A673 (cell line): ENCODE measurements at places on chromosomes 6 and 20. TPM values are rescaled to one million over a fixed set of nuclear protein-coding genes. Genes with fewer than 3 reads are reported as not detected.

- H3K36me3 ChIP-seq, result no peaks in the 10 kb centered on the region
- H3K4me3 ChIP-seq, result no peak overlapping the region
- H3K27me3 ChIP-seq, result no peaks in the 10 kb centered on the region
- no peak for DNase-seq
- peaks cover 8% of the 10 kb centered on the region for H3K4me1 ChIP-seq
Observed at GRCh38 chr6:161003336-161003735, 11.8 kb downstream of the MAP3K4 start.

GRCh38 chr6:132362442-132363185 is 38.7 kb downstream of the MOXD1 start:
- peaks cover 12% of the 10 kb centered on the region for H3K4me1 ChIP-seq
- peaks cover 88% of the 10 kb centered on the region for H3K27me3 ChIP-seq
- H3K4me3 ChIP-seq, result no peak overlapping the region
- peak; percentile 85 for DNase-seq

- DNase-seq, result no peak
- H3K36me3 ChIP-seq, result no peaks in the 10 kb centered on the region
- no peak overlapping the region for H3K27ac ChIP-seq
- H3K4me1 ChIP-seq, result peaks cover 15% of the 10 kb centered on the region
- H3K4me3 ChIP-seq, result no peak overlapping the region
Observed at GRCh38 chr6:22099231-22099630, 197.6 kb downstream of the PRL start.

DNA sequence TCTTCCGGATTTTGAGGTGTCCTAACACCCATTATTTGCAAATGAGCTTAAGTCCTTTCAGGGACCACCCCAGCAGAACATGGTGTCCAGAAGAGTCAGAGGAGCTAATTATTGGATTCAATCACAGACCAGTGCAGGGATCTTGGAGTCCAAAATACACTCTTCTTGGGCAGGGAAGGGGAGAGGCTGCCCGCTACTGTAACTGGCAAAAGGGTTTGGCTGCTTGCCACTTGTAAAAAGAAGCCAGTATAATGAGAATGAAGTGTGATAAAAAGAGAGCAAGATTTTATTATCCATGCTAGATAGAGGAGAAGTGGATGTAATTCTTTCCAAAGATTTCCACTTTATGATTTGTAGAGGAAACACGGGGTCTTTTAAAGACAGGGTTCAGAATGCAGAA is 19.3 kb downstream of the SPINT3 start:
- peaks cover 33% of the 10 kb centered on the region for H3K27me3 ChIP-seq
- no peak overlapping the region for H3K4me3 ChIP-seq
- H3K36me3 ChIP-seq, result no peaks in the 10 kb centered on the region

The TAAR5 gene
- not detected in 2 replicates for total RNA-seq

The RAD21L1 gene
- total RNA-seq, result not detected in 2 replicates

The OR2W1 gene
- total RNA-seq, result not detected in 2 replicates

GRCh38 chr6:80282913-80283554 is 176.6 kb downstream of the BCKDHB start:
- no peaks in the 10 kb centered on the region for H3K27me3 ChIP-seq
- no peak overlapping the region for H3K27ac ChIP-seq
- no peak for DNase-seq

GRCh38 chr6:70338775-70339174 is 35.9 kb upstream of the COL9A1 start:
- no peak overlapping the region for H3K4me3 ChIP-seq
- no peaks in the 10 kb centered on the region for H3K27me3 ChIP-seq
- H3K27ac ChIP-seq, result no peak overlapping the region
- H3K36me3 ChIP-seq, result no peaks in the 10 kb centered on the region

GRCh38 chr6:47512872-47513271 is 35.3 kb downstream of the CD2AP start:
- no peaks in the 10 kb centered on the region for H3K4me1 ChIP-seq
- no peak overlapping the region for H3K4me3 ChIP-seq
- no peak overlapping the region for H3K27ac ChIP-seq
- peak; percentile 10 for DNase-seq
- H3K36me3 ChIP-seq, result peaks cover 3% of the 10 kb centered on the region

The E2F1 gene
- 86.0 and 87.0 TPM in 2 replicates for total RNA-seq

DNA sequence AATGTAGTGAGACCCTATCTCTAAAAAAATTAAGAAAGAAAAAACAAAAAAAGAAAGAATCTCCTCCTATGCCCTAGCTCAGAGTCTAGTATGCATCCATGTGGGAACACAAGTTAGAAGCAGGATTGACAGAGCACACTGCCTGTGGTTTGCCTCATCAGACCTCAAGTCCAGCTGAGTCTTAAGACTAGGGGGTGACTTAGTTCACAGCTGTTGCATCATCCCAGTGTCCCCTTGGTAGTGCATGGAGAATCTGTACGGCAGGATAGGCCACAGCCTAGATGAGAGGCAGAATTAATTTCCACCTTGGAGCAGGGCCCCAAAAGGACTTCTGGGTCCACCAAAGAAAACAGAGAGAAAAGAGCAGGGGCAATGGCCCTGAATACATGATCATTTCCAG is 13.7 kb downstream of the PNPLA1 start:
- DNase-seq, result no peak
- no peaks in the 10 kb centered on the region for H3K4me1 ChIP-seq
- H3K4me3 ChIP-seq, result no peak overlapping the region
- peaks cover 34% of the 10 kb centered on the region for H3K27me3 ChIP-seq

DNA sequence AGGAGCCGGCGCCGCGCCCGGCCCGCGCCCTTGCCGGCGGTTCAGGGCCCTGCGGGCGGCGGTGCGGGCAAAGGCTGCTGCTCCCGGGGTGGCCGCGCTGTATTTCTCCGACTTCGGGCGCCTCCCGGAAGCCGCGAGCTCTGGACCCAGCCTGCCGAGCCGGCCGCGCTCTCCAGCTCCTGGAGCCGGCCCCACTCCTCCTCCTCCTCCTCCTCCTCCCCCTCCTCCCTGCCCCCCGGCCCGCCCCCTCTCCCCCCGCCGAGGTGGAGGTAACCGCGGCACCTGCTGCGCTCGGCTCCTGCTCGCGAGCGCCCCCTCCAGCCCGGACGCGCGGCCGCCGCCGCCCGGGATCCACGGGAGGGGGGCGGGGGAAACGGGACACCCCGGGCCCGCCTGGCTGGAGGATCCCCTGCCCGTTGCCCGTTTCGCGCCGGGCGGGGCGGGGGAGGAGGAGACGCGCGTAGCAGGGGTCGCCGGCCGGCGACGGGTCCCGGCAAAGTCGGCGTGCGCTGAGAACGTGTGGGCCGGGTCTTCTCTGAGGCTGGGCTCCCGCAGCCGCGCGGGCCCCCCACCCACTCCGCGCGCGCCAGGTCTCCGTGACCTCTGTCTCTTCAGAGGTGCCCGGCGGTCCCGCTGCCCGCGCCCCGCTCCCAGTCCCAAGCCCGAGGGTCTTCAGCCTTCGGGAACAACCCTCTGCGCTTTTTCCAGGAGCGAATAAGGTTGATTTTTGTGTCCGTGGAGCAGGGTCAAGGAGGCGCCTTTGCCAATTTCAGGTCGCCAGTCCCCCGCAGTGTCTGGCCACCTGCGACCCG is at the start of gene SLC22A23:
TSS of gene SLC22A23 (minus strand) at position 153 of the 812 bp plus-strand sequence. CDS start 491 bp downstream, outside the sequence.
- peak; percentile 66 for DNase-seq
- H3K4me3 ChIP-seq, result peak within 1 kb of the TSS; percentile 67
- H3K4me1 ChIP-seq, result peaks cover 7% of the 10 kb centered on the region
- no peaks in the 10 kb centered on the region for H3K27me3 ChIP-seq

The ENPP5 gene
- total RNA-seq, result not detected in 2 replicates

- H3K4me1 ChIP-seq, result peaks cover 38% of the 10 kb centered on the region
- no peak overlapping the region for H3K27ac ChIP-seq
- no peaks in the 10 kb centered on the region for H3K27me3 ChIP-seq
- no peak for DNase-seq
- no peaks in the 10 kb centered on the region for H3K36me3 ChIP-seq
Observed at GRCh38 chr6:116388924-116389323, 18.2 kb downstream of the DSE start.

DNA sequence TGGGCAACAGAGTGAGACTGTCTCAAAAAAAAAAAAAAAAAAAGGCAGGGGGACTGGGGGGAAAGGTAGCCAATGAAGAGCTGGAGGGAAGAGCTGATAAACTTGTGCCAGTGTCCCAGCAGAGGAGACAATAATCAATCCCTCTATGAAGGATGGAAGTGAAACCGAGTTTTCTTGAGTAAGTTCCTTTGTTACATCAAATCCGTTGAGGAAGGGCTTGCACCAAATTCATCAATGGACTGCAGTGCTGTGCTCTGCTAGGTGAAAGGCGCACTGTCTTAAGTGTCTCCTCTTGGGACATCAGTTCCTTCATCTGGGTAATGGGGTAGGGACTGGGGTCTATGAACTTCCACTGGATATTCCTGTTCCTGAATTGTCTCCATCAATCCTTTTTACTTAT is 3.0 kb upstream of the CRIP3 start:
- no peak overlapping the region for H3K4me3 ChIP-seq
- H3K4me1 ChIP-seq, result no peaks in the 10 kb centered on the region
- DNase-seq, result no peak
- no peak overlapping the region for H3K27ac ChIP-seq

- no peaks in the 10 kb centered on the region for H3K36me3 ChIP-seq
- H3K4me3 ChIP-seq, result no peak overlapping the region
- H3K27me3 ChIP-seq, result peaks cover 21% of the 10 kb centered on the region
Observed at GRCh38 chr20:39630215-39630908, 668.2 kb downstream of the DHX35 start.

DNA sequence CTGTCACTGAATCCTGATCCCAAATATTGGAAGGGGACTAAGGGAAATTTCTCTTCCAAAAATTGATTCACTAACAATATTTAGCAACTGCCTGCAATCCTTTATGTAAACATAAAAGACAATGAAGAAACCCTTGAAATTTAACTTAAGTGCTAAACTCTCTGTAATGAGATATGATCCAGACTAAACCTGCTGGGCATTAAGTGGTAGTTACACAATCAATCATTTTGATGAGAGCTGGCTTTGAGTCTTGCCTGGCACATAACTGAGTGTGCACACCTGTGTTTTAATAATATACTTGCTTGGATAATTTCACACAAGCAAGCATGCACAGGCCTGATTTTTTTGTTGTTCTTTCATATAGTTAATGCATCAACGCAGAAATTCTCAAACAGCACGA is 9.8 kb upstream of the ZFP64 start:
- H3K4me1 ChIP-seq, result no peaks in the 10 kb centered on the region
- no peaks in the 10 kb centered on the region for H3K36me3 ChIP-seq
- no peak for DNase-seq
- no peak overlapping the region for H3K27ac ChIP-seq
- no peaks in the 10 kb centered on the region for H3K27me3 ChIP-seq

The ADGRF1 gene
- not detected in 2 replicates for total RNA-seq
